ENCODE measurements at places on chromosomes 2 and 18. TPM values are rescaled to one million over a fixed set of nuclear protein-coding genes. Genes with fewer than 3 reads are reported as not detected.

GRCh38 chr2:90069290-90069894, 1377.9 kb downstream of the RPIA start:
- no peaks in the 10 kb centered on the region for H3K27me3 ChIP-seq
- H3K36me3 ChIP-seq = no peaks in the 10 kb centered on the region
- no peak overlapping the region for H3K4me3 ChIP-seq
- H3K27ac ChIP-seq = no peak overlapping the region
- peak; percentile 91 for DNase-seq

DNA sequence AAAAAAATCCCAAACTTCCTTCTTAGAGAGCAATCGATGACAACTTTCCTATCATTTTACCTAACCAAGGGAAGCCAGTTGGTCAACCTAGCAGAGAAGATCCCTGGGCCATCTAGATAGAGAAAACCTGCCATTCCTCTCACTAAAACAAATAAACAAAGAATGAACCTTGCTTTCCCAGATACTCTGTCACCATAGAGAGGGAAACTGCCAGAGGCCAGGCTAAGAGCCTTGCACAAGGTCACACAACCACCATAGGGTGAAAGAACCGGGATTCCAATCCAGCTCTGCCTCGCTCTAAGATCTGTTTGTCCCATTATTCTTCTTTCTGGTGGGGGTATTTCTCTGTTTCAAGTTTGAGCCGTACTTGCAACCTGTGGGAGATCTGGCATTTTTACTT, 154.6 kb downstream of the CYRIA start:
- no peak overlapping the region for H3K27ac ChIP-seq
- H3K36me3 ChIP-seq = no peaks in the 10 kb centered on the region
- peaks cover 4% of the 10 kb centered on the region for H3K27me3 ChIP-seq
- no peaks in the 10 kb centered on the region for H3K4me1 ChIP-seq
- no peak for DNase-seq

DNA sequence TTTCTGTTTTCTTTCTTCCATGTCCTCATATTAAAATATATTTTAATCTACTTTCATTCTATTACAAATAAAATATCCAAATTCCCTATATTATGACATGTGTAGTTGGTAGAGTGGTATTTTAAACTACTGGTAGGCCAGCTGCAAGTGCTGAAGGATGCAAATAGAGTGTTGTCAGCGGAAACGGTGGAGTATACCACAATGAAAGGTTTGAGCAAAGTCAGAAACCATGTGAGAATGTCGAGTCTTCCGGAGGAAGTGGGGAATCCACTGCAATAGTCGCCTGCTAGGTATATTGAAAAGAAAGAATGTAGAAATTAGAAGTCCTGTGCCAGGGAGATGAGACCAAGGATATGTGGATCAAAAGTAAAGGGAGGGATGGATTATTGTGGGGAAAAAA, 373.9 kb downstream of the DSEL start:
- no peak overlapping the region for H3K27ac ChIP-seq
- no peaks in the 10 kb centered on the region for H3K4me1 ChIP-seq
- H3K4me3 ChIP-seq = no peak overlapping the region
- no peak for DNase-seq

GRCh38 chr2:128410035-128410757, 91.5 kb upstream of the HS6ST1 start:
- peak; percentile 34 for DNase-seq
- no peaks in the 10 kb centered on the region for H3K36me3 ChIP-seq
- H3K27ac ChIP-seq = no peak overlapping the region
- no peak overlapping the region for H3K4me3 ChIP-seq
- peaks cover 22% of the 10 kb centered on the region for H3K4me1 ChIP-seq

The ACADL gene
- 0.34 TPM for total RNA-seq
